ENCODE measurements at places on chromosomes 4 and X.

DNA sequence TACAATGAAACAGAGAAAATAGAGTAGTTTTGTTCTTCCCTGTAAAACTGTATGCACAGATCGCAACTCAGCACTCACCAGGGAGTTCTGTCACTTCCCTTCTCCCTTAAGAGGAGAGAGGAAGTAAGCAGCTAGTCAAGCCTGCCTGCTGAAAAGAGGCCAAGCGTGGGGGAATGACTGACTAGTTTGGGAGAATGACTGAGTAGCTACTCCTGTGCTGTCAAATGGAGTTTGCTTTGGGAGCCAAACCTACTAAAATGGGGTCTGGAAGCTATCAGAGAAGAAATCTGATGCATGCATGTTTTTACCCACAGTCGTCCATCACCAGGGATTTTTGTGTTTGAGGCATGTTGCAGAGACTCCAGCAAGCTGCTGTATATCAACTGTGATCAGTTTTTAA, 54.6 kb upstream of the LHFPL1 start:
- DNase-seq, result no peak

GRCh38 chrX:2819345-2820135, 9.2 kb upstream of the GYG2 start:
- DNase-seq, result no peak

DNA sequence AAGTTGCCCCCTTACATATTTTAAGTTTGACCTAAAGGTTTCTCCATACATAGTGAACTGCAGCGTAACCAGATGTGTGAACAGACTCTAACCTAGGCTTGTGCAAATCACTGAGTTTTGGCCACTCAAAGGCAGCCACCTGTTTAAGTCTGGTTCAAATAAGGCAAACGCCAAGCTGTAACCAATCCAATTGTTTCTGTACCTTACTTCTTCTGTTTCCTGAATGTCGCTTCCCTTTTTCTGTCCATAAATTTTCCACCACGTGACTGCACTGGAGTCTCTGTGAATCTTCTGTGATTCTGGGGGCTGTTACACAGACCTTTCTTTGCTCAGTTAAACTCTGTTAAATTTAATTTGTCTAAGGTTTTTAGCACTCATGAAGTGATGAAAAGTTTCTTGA, 618.8 kb downstream of the GLUD2 start:
- DNase-seq, result no peak

- peak; percentile 28 for DNase-seq
These were observed 611.4 kb downstream of the KCTD8 start for GRCh38 chr4:43837171-43837570.

- no peak for DNase-seq
These were observed 2472.9 kb downstream of the PCDH7 start for GRCh38 chr4:33193109-33193508.

- no peak for DNase-seq
These were observed 385.4 kb upstream of the MAD2L1 start for GRCh38 chr4:120452001-120452400.

DNA sequence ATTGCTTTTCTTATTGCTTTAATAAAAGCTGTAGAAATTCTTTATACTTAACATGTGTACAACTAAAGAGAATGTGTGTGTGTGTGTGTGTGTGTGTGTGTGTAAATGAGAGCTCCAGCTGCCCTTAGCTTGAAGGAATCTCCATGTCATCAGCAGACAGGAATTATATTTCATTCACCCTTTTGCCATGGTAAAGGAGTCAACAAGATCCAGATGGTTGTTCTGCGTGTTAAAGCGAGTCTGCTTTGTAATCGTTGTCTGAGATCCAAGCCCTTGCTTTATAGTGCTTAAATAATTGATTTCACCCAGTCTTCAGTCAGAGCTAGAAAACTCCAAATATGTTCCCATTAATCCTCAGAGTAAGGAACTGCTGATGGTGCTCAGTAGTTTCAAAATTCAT, 285.5 kb downstream of the PDGFC start:
- DNase-seq, result peak; percentile 91

GRCh38 chr4:94852616-94853015, 94.9 kb downstream of the BMPR1B start:
- DNase-seq, result no peak

DNA sequence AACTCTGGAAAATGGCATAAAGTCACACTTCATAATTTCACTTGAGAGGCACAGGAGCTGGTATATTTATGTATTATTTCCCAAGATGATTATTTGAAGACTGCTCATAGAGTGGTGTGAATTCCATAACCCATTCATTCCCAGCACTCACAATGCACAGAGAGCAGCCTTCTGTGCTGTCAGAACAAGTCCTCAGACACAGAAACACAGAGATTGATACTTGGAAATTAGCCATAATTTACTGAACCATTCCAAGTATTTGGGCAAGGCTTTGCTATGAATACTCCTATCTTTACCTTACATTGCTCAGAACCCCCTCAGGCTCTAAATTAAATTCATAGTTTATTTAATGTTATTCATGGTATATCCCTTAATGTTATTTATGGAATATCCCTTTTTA, 53.6 kb downstream of the PABPC4L start:
- DNase-seq, result no peak

DNA sequence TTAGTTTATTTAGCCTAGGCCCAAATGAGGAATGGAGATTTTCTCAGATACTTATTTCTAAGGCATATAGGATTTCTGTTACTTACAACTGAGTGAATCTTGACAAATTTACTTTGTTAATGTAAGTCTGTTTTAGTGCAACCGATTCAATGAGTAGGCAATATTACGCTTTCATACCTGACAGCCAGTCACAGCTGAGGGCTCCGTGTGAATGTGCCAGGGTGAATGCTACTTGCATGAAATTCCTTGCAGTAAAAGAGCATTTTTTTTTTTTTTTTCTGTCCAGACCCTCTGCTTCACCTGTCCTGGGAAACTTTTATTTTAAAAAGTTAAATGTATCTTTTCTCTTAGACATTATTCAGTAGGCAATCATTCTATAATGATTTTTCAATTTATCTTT, 1100.0 kb downstream of the FAT4 start:
- no peak for DNase-seq

GRCh38 chrX:21723814-21724213, 34.1 kb downstream of the SMPX start:
- no peak for DNase-seq

- no peak for DNase-seq
These were observed 234.4 kb upstream of the ITM2A start for GRCh38 chrX:79601341-79602131.

- no peak for DNase-seq
These were observed 780 bp downstream of the SLC6A8 start for GRCh38 chrX:153688506-153688905.

GRCh38 chr4:7379719-7380118, 55.0 kb downstream of the PSAPL1 start:
- DNase-seq, result no peak

DNA sequence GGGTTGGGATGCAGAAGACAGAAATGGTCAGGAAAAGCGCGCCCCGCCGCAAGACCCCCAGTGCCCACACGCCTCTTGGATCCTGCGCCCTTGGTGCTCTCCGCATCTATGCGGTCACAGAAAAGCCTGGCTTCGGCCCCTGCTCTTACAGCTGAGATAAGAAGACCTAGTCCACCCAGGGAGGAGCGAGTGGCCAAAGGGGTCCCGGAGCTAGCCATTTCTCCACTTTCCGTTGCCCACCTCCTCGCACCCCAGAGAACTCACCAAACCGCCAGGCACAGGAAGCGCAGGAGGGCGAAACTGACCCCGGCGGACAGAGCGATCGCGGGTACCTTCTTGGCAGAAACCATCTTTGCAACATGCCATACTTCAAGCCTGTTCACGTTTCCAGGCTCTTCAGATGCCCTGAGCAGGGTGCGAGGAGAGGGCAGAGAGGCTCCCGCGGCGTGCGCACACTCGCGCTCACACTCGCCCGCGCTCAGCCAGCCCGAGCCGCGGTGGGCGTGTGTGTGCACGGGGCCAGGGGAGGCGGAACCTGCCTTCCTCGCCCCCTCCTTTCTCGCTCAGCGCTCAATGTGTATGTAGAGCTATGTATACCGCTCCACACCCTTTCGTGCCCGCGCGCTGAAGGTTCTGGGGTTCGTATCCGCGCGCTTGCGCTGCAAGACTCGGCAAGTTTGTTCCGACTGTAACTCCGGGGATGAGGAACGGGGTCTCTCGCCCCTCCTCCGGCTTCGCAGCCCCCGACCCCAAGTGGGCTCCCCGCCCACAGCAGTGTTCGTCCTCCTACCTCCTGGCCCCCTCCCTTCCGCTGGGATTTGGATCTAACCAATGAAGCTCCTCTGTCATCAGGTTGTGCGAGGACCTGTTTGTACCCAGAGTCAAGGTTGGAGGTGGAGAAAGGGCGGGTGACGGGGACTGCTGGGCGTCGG, at the start of gene GABRA4:
Gene GABRA4, minus strand, starts transcription at position 507 of the 932 bp plus-strand sequence. Its CDS starts 157 bp downstream, at position 350.
- DNase-seq, result no peak

DNA sequence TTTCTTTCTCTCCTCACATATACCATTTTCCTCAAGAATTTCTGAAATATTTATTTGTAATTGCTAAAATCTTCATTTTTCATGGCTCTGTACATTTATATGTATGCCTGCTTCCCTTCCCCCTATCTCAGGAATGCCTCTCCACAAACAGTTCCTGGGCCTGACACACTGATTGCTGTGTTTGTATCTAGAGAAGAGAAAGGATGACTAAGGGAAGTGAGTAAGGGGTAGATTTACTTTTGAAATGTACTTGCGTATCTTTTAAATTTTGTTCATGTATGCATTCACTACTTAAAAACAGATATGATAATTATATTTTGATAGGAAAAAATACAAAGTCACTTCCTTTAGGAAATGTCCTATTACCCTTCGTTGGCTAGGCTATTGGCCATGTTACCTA, 790.8 kb downstream of the PCDH18 start:
- DNase-seq, result no peak

DNA sequence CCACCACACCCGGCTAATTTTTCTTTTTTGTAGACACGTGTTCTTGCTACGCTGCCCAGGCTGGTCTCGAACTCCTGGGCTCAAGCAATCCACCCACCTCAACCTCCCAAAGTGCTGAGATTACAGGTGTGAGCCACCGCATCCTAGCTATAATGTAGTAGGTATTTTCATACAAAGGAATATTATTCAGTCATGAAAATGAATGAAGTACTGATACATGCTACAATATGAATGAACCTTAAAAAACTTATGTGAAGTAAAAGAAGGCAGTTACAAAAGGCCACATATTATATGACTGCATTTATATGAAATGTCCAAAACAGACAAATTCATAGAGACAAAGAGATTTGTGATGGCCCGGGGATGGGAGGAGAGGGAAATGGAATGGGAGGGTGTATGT, 4.7 kb upstream of the GATA1 start:
- DNase-seq, result no peak

GRCh38 chr4:64250061-64250460, 159.2 kb downstream of the TECRL start:
- DNase-seq, result no peak

GRCh38 chr4:121824171-121824527, 466 bp upstream of the CCNA2 start:
- DNase-seq, result no peak

DNA sequence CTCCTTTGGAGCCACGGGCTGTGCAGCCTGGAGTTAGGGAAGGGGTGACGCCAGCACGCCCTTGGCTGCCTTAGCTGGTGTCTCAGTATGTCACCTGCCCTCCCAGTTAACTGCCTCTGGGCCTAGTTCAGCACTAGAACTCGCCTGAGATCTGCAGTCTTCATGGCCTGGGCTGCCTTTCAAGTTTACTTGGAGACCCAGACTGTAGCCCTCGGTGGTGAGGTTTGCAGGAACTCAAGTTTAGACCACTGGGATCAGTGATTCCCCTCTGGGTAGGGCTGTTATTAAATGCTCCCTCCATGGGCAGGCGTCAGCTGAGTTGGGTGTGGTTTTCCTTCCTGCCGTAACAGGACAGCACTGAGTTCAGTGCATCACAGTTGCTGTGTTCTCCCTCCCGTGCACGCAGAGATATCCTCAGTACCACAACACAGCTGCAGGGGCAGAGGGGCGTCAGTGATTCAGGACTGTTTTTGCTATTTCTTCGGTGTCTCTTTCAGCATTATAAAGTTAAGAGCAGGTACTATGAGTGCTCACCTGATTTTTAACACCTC, 30.5 kb downstream of the PLAC8 start:
- no peak for DNase-seq

GRCh38 chr4:133647206-133647605, 498.1 kb downstream of the PCDH10 start:
- DNase-seq, result no peak

- no peak for DNase-seq
These were observed 675 bp downstream of the PRIMPOL start for GRCh38 chr4:184649971-184650855.

- DNase-seq, result no peak
These were observed 147.4 kb downstream of the SMIM20 start for GRCh38 chr4:26061248-26061986.

- no peak for DNase-seq
These were observed 58.4 kb upstream of the SORBS2 start for GRCh38 chr4:185870366-185870765.

DNA sequence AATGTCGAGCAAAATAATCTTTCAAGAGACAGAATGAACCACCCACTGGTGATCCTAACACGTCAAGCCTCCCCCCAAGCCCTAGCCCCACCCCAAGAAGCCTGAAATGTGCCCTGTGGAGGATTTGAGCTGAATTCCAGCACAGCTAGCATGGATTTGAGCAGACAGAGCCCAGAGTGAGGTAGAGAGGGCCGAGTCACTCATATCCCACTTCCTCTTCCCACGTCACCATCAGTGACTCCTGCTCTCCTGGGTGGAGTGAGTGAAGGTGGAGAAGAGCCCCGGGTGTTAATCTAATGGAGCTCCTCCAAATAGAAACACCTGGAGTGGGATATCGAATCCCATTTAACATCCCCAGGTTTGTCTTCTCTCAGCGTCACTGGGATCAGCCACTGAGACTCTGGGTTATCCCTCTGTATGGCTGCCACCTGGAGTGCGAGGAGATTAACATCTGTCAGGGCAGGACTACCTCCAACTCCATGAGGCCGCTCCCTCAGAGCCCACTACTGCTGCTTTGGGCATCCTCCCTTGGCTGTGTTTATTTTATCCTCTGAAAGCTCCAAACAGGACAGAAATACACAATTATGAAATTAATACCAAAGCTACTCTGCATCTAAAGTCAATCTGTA, 136.6 kb downstream of the NWD2 start:
- no peak for DNase-seq

GRCh38 chrX:37302569-37302968, 46.6 kb upstream of the PRRG1 start:
- no peak for DNase-seq

- no peak for DNase-seq
These were observed 30.3 kb downstream of the NFKB1 start for GRCh38 chr4:102531462-102531861.
